ENCODE measurements at places on chromosomes 7 and 10.

GRCh38 chr10:89644691-89644966, 413 bp downstream of the PANK1 start:
- DNase-seq, result peak; percentile 24

DNA sequence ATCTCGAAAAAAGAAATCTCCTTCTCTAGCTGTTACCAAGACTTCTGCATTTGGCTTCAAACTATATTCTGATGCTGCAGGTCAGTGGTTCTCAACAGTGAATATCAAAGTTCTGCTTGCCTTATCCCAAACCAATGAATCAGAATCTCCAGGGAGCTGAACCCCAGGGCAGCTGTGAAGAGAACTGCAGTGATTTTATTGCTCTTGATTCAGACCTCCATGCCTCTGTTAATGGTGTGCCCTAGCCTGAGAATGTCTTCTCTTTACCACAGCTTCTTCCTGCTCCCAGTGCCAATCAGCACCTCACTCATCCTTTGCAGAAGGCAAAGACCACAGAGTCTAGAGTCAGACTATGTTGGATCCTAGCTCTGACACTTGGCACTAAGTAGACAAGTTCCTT, 46.2 kb upstream of the MRLN start:
- DNase-seq, result no peak

DNA sequence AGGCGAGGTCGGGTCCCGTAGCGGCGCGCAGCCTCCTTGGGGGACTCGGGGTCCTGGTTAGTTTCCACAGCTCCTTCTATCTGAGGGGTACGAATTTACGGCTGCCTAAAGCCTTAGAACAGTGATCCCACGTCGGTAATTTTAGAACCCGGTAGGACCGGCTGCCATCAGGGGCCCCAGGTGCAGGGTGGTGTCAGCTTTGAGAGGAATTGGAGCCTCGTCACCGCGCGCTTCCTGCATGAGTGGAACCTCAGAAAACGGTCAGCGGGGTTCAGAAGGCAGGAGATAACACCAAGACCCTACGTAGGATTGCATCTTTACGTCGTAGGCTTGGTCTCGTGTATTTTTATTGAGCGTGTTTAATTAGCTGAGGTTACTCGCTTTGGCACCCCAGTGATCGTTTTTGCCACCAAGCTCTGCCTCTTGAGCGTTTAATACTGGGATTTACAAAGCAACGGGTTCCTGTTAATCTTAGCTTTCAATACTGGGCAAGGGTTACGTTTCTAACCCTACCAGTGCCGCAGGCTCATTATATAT, 443 bp downstream of the RNF32 start:
- DNase-seq, result no peak

- DNase-seq, result no peak
These were observed 121.5 kb downstream of the POLR1F start for GRCh38 chr7:19587291-19587690.

DNA sequence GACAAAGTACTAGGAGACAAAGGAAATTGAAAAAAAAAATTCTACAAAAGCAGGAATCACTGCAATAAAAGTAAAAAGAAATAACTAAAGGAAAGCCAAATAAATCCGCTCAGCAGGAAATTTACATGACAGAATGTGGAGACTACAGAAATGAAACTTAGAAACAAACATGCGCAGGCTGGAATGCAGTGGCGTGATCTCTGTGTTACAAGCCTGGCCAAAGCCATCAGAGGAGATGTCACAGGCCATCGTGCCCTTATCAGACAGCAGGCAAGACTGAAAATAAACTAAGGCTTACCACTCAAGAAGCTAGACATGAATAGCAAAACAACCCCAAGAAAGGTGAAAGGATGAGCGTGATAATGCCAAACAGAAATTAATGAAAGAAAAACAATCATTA, 6.3 kb upstream of the CAMK2B start:
- no peak for DNase-seq

- DNase-seq, result no peak
These were observed 478.1 kb downstream of the PTPRN2 start for GRCh38 chr7:158109364-158110033.

DNA sequence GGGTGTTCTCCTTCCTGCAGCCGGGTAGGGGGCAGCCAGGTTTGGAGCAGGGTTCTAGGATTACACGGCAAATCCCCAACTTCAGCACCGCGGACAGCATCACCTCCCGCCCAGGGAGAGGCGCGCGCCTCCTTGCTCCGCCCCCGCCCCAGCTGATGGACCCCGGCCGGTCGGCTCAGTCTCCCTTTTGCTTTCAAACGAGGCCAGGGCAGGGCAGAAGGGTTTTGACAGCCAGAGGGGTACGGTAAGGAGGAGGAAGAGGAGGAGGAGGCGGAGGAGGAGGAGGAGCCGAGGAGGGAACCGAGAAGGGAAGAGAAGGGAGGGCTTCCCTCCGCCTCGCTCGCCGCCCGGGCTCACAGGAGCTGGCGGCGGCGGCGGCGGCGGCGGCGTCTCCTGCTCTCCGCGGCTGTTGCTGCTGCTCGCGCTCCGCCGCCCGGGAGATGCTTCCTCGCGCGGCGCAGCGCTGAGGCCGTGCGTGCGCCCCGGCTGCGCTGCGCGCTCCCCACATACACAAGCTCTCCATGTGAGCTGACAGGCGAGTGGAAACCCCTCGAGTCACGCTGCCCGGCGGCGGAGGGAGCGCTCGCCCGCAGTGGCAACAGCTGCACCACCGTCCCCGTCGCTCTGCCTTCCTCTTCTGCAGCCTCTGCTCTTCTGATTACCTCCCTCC, 615 bp upstream of the CNTNAP2 start:
- DNase-seq, result no peak

- no peak for DNase-seq
These were observed 29.5 kb upstream of the ANKRD2 start for GRCh38 chr10:97543025-97543546.

GRCh38 chr10:89347701-89348457, 20.1 kb downstream of the IFIT3 start:
- no peak for DNase-seq

DNA sequence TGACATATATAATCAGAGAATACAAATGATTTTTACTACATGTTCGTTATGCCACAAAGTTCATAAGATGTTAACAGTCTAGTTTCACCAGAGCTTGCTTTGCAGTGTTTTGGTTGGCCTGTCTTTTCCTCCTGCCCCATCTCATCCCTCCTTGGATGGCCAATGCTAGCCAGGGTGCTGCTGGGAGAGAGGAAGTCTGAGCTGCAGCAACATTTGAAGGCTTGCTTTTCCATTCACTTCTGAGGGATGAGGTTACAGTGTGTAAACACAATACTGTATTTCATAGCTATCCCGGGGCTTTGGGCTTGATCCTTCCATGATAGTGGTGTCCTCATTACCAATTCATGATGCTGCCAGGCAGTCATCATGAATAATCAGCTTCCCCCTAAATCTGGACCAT, 170.5 kb downstream of the RAB11FIP2 start:
- DNase-seq, result no peak

DNA sequence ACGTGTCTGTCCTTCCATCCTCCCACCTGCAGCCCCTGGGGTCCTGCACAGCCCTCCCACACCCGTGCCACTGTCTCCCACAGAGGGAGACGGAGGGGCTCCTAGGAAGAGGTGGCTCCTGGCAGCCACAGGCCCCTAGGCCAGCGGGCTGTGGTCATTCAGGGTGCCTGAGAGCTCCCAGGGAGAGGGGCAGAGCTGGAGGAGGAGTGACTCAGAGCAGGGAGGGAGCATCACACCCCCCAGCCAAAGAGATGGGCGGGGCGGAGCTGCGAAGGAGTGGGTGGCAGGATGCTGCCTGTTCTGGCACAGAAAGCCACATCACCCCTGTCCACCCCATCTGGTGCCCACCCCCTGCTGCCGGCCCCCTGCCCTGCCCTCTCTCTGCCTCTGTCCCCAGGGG, 50.5 kb downstream of the STK32C start:
- no peak for DNase-seq

- DNase-seq, result no peak
These were observed 70.2 kb downstream of the ANKRD26 start for GRCh38 chr10:27030060-27030459.

- no peak for DNase-seq
These were observed 443.7 kb upstream of the LRRN3 start for GRCh38 chr7:110647266-110647665.

DNA sequence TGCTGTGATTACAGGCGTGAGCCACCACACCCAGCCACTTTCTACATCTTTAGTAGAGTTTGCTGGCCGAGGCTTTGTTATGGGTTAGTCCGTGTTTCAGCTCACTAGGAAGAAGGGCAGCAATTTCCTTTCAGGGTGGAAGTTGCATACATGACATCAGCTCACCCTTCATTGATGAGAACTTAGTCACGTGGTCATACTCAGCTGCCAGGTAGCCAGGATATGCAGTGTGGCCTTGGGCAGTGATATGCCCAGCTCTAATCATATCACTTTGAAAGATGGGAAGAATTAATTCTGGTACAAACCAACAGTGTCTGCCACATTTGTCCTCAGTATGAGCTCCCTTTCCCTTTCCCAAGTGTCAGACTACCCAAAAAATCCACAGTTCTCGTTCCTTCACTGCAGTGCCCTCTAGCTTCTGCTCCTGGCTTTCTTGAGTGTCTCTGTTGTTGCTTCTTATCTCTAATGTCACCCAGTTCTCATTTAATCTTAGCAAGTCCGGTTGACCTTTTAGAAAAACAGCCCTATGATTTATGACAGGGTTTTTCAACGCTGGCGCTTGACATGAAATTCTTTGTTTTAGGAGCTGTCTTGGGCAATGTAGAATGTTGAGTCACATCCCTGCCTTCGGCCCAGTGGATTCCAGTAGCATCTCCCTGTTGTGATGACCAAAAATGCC, 108.7 kb upstream of the ITGB1 start:
- no peak for DNase-seq

- no peak for DNase-seq
These were observed 113.2 kb upstream of the INHBA start for GRCh38 chr7:41816111-41816510.

GRCh38 chr7:158353606-158354570, 233.7 kb downstream of the PTPRN2 start:
- no peak for DNase-seq

- DNase-seq, result no peak
These were observed 64.2 kb upstream of the PITRM1 start for GRCh38 chr10:3236644-3237404.

- DNase-seq, result no peak
These were observed 114.1 kb upstream of the WNT16 start for GRCh38 chr7:121214657-121215056.

DNA sequence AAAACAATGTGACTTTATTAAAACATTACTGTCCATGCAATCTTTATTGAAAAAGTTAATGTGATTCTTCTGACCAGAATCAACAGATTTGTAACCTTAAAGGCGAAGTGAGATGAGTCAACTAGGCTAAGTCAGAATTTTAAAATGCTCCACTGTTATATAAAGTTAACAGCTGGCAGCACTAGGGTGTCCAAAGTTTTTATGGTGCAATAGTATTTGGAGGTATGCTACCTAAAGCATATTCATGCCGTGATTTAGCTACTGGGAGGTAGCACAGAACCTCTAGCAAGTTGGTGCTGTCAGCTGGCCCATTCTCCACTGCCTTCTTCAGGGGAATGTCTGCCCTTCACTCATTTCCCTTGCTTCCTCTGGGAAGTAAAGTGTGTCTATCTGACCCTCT, 126.7 kb downstream of the RAPGEF5 start:
- no peak for DNase-seq

GRCh38 chr10:128727114-128727513, 600.9 kb upstream of the MKI67 start:
- no peak for DNase-seq

GRCh38 chr10:128277267-128277840, 151.1 kb upstream of the MKI67 start:
- no peak for DNase-seq

- no peak for DNase-seq
These were observed 166.0 kb upstream of the ZNF32 start for GRCh38 chr10:43814663-43815062.

GRCh38 chr10:8533462-8533861, 479.0 kb downstream of the GATA3 start:
- no peak for DNase-seq

DNA sequence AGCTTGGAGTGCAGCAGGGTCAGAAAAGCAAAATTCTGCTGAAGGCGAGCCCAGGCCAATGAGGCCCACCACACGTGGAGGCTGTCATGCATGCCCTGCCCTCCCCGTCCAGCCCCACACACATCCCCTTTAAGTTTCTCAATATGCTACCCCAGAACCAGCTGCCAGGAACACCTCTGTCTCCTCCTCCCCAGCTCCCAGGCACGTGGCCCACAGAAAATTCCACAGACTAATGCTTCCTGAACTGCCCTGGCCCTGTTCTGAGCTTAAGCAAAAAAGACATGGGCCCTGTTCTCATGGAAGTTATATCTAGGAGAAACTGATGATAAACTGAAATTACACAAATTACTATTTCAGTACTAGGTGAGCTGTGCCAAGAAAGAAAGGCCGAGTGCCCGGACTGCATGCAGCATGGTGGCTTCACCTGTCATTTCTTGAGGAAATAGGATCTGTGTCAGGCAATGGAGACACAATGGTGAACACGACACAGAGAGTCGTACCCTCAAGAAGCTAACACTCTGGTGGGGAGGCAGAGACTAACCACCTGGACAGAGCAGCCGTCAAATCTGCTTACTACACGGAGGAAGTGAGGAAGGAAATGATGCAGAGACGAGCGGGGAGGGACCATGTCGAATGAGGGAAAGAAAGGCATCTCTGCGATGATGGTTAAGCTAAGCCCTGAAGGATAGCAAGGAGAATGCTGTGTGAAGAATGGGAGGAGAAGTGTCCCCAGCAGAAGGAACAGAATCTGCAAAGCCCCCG, 44.5 kb downstream of the PODXL start:
- no peak for DNase-seq

DNA sequence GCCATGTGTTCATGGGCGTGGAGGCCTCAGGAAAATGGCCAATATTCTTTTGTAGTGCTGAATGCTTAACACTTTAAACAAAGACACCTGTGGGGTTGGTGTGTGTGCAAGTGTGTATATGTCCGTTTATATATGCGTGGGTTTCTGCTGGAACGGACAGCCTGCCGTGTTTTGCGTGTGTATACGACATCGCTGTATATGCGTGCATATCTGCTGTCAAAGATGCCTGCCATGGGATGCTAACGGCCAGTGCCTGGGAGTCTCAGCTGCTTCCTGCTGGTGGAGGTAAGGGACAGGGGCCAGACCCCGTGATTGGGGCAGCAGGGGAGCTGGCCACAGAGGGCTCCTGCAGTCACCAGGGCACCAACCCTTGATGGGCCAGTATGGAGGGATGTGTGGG, 216.3 kb upstream of the SHH start:
- no peak for DNase-seq

GRCh38 chr7:714251-714671, 12.2 kb upstream of the DNAAF5 start:
- DNase-seq, result no peak

DNA sequence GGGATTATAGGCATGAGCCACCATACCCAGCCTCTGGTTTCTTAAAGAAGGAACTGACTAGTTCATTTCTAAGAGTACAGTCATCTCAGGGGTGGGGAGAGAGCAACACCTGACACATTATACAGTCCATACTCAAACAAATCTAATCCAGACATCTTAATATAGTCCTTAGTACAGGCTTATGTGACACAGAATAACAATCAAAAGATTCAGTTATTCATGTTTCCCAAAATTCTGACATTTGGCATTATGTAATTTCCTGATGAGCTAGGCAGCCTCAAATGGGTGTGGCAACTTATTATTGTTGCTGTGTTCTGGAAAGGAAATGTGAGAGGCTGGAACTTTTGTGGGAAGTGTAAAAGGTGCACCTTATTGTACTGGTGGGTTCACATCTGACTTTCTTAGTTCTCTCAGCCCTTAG, 116.3 kb downstream of the WDFY4 start:
- DNase-seq, result no peak

Data from CD8-positive, alpha-beta memory T cell (primary cell).